ENCODE measurements at places on chromosomes 3 and 15. TPM values are rescaled to one million over a fixed set of nuclear protein-coding genes. Genes with fewer than 3 reads are reported as not detected.

Gene OCA2
- total RNA-seq = 0.20 TPM

Gene CLASP2
- 51.6 TPM for total RNA-seq

Gene CCDC39
- total RNA-seq = 0.34 TPM

Gene PLCH1
- total RNA-seq = 17.4 TPM

Gene SNAP23
- total RNA-seq = 72.8 TPM

Gene IMP3
- total RNA-seq = 122 TPM

Gene NECTIN3
- 52.2 TPM for total RNA-seq

Gene CLDND1
- total RNA-seq = 69.1 TPM

Gene ASB14
- total RNA-seq = not detected

Gene GPR62
- total RNA-seq = 0.19 TPM

Gene C3orf80
- 1.1 TPM for total RNA-seq

Gene DIPK2A
- 28.9 TPM for total RNA-seq

Gene RTF1
- 47.7 TPM for total RNA-seq

Gene LARP6
- 21.0 TPM for total RNA-seq

Gene CCK
- 2.4 TPM for total RNA-seq

Gene CLSTN2
- total RNA-seq = 0.52 TPM

Gene DCUN1D1
- 76.7 TPM for total RNA-seq

Gene HIGD2B
- not detected for total RNA-seq

Gene IL16
- total RNA-seq = 0.09 TPM

Gene HESX1
- 9.0 TPM for total RNA-seq

Gene ATP13A5
- total RNA-seq = not detected

Gene CCDC54
- total RNA-seq = not detected

Gene CD200
- total RNA-seq = 50.2 TPM

Gene GPR27
- 13.8 TPM for total RNA-seq

Gene CMTM8
- total RNA-seq = 10.5 TPM

Gene CCR4
- 0.11 TPM for total RNA-seq

Gene ARGFX
- not detected for total RNA-seq

Gene VIPR1
- total RNA-seq = 11.3 TPM

Gene NR1I2
- 0.28 TPM for total RNA-seq

Gene TM4SF18
- 3.3 TPM for total RNA-seq

Gene CYP8B1
- total RNA-seq = not detected

Gene SPATA12
- 0.19 TPM for total RNA-seq

All from H1 (cell line).